HTR-8/SVneo (cell line): ENCODE measurements at places on chromosomes 5 and 9.

DNA sequence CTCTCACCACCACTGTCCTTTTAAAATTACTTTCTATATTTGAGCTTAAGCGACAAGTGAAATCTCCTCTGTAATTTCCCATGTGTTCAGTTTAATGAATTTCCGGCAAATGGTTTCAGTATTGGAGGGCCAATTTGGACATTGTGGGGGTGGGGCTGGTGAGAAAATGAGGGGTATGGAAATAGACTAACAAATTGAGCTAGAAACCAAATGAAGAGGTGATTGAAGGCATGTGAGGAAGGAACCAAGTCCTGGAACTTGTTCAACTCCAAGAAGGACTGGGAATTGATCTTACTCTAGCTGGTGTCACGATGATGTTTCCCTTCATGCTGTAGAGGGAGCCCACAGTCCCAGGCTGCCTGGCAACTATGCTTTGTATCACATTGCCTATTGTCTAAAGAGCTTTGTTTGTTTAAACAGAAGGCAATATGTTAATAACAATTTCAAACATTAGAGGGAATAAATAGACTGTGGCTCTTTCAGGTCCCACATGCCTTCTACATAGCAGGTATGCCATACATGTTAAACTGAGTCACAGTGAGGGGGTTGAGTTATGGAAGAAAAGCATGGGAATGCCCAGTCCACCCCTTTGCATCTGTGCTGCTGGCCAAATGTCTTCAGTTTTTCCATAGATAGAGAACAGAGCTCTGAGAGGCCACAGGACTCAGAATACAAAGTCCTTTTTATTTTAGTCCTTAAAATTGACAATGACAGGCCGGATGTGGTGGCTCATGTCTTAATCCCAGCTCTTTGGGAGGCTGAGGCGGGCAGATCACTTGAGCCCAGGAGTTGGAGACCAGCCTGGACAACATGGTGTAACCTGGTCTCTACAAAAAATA lies 25.0 kb upstream of the MATR3 start:
- DNase-seq = no peak

- no peak for DNase-seq
These were observed 68.3 kb downstream of the KCNIP1 start for GRCh38 chr5:170571875-170572852.

GRCh38 chr9:25742256-25742655 lies 64.0 kb upstream of the TUSC1 start:
- no peak for DNase-seq

GRCh38 chr9:135178498-135178897 lies 91.0 kb downstream of the OLFM1 start:
- DNase-seq = no peak

DNA sequence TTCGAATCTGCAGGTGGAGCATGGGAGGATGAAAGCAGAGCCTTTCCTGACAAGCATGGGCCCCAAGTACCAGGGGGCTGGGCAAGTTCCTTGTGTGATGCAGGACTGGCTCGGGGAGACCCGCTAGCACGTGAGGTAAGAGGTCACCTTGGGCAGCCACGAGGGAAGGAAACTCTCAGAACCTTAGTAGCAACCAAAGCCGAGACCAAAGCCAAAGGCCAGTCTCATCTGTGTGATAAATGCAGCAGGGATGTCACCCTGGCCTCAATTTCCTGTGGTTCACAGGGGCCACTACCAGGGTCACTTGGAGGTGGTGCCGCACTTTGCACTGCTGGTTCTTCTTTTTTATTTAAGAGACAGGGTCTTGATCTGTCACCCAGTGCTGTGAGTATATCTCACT lies 39.5 kb downstream of the PRRT1B start:
- no peak for DNase-seq

DNA sequence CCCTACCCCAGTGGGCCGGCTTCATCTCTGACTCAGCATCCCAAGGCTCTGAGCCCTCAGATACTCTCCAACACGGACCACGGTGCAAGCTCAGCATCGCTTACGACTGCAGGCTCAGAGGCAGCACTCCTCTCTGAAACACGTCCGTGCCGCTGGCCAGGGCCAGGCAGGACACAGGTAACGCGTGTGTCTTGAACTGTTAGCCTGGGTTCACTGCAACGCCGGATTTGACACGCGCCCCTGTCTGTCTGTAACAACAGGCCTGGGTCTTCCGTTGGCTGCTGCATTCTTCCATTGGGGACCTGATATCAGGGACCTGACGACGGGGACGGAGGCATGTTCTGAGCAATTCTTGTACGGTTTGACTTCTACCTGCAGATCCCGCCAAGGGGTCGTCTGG lies 6.4 kb downstream of the SLC6A3 start:
- no peak for DNase-seq
